Ascending aorta (tissue), 2 donors: ENCODE measurements at places on chromosomes 7 and 10.

DNA sequence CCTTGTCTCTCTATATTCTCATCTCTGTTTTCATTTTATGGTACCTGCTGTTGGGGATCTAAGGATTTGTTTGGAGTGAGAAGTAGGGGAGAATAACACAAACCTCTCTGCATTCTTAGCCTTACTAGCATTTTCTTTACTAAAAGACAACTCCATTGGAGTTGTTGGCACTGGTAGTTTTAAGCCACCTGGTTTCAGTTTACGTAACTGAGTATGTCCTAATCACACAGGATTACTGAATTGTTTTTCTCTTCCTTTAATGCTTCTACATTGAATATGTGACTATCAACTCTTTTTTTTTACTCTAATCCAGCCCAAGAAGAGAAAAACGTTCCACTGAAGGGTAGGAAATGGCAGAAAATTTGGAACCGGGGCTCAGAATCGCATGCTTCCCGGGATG lies 30.0 kb upstream of the TRIL start:
- H3K4me3 ChIP-seq = no peak overlapping the region
- H3K4me1 ChIP-seq = no peaks in the 10 kb centered on the region
- H3K27me3 ChIP-seq = no peaks in the 10 kb centered on the region
- no peak overlapping the region for H3K27ac ChIP-seq
- no peaks in the 10 kb centered on the region for H3K36me3 ChIP-seq

GRCh38 chr7:39540320-39540719 lies 25.9 kb upstream of the YAE1 start:
- H3K27ac ChIP-seq = no peak overlapping the region
- H3K4me3 ChIP-seq = no peak overlapping the region
- DNase-seq = no peak
- H3K4me1 ChIP-seq = no peaks in the 10 kb centered on the region
- no peaks in the 10 kb centered on the region for H3K27me3 ChIP-seq

DNA sequence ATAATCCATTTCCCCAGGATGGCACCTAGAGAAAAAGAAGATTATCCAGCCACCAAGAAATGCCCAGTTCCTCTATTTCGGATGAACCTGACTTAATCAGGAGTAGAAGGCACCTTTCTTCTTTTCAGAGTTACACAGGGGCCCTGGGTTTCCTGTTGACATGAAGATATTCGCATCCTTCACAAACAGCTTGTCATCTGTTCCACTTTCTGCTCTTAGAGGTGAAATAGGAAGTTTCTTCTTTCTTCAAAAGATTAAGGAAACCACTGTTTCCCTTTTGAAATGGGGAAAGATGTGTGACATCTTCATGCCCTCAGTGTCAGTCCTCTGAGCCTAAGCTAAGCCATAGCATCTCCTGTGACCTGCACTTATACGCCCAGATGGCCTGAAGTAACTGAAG lies 39.1 kb upstream of the RAB18 start:
- no peaks in the 10 kb centered on the region for H3K27me3 ChIP-seq
- H3K4me3 ChIP-seq = no peak overlapping the region
- H3K36me3 ChIP-seq = no peaks in the 10 kb centered on the region
- H3K27ac ChIP-seq = no peak overlapping the region
- no peak for DNase-seq
- no peaks in the 10 kb centered on the region for H3K4me1 ChIP-seq

GRCh38 chr7:128100225-128100948 lies 69.2 kb upstream of the LRRC4 start:
- H3K27ac ChIP-seq = no peak overlapping the region
- no peaks in the 10 kb centered on the region for H3K36me3 ChIP-seq
- no peaks in the 10 kb centered on the region for H3K4me1 ChIP-seq
- no peaks in the 10 kb centered on the region for H3K27me3 ChIP-seq

GRCh38 chr10:70222340-70222794 lies 10.9 kb downstream of the PPA1 start:
- H3K27ac ChIP-seq = no peak overlapping the region
- no peak overlapping the region for H3K4me3 ChIP-seq
- no peak for DNase-seq
- H3K27me3 ChIP-seq = no peaks in the 10 kb centered on the region
